ENCODE measurements at places on chromosomes 6 and 20.
A peak's percentile ranks its signal among the peaks of the same experiment; 100 is the strongest.

GRCh38 chr6:121932076-121932991, 467.1 kb upstream of the HSF2 start:
- DNase-seq: no peak

DNA sequence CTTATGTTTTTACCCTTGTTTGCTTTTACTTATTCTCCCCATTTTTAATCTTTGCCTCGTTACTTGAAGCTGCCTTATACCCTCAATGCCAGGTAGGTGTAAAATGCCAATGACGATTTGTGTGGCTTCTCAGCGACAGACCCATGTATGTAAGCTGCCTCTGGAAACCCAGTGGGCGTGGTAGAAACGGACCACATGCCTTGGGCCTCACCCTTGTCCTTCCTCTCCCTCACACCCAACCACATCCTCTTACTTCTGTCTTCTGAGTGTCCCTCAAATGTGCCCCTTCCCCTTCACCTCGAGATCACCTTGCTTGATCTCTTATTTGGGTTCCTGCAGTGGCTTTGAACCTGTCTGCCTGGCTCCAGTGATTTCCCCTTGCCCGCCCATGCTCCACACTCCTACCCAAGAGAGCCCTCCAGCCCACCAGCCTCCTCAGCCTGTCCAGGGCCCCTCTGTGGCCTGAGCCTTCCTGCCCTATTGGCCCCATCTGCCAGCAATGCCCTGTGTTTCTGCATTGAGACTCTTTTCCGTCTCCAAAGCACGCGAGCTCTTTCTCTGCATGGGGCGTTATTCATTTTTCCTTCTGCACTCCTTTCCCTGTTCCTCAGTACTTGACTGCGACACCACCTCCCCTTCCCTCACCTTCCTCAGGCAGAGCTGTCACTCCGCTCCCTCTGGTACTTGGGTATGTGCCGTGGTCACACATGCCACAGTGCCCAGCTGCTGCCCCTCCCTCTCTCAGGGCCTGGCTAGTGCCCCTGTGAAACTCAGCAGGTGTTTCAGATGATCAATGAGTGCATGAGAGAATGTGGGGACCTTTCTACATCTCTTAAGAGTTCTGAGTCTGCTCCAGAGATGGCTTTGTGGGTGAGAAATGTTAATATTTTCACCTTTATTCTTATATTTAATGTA, 115.4 kb downstream of the SLX4IP start:
- DNase-seq: peak; percentile 10

DNA sequence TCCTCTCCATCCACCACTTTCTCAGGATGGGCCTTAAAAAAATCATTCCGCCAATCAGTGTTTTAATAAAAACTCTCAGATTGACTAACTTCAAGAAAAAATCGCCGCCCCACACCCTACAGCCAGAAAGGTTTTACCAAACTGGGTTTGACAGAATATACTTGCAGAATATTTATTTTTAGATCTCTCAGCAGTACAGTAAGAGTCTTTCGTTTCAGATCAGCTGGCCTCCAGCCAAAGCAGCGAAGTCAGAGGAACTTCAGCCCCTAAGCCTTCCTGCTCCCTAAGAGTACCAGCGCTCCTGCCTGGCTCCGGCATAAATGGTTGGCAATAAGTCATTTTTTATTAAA, 24.7 kb downstream of the TBC1D7 start:
- peak; percentile 38 for DNase-seq

DNA sequence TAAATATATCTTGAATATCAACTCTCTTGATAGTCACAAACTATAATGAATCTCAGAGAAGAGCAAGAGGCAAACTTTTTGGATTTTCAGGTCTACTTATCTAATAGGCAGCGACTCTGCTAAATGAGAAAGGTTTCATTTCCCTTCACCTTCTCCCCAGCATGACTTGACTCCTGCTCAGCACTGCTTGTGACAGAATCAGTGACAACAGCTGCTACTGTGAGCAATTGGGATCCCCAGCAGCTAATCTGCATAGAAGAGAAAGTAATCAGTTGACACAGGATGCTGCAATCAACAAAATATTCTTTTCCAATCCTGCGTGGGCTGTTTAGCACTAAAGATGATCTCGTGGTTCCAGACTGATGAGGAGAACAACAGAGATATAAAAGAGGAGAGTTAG, 205.5 kb downstream of the MMUT start:
- DNase-seq: no peak

DNA sequence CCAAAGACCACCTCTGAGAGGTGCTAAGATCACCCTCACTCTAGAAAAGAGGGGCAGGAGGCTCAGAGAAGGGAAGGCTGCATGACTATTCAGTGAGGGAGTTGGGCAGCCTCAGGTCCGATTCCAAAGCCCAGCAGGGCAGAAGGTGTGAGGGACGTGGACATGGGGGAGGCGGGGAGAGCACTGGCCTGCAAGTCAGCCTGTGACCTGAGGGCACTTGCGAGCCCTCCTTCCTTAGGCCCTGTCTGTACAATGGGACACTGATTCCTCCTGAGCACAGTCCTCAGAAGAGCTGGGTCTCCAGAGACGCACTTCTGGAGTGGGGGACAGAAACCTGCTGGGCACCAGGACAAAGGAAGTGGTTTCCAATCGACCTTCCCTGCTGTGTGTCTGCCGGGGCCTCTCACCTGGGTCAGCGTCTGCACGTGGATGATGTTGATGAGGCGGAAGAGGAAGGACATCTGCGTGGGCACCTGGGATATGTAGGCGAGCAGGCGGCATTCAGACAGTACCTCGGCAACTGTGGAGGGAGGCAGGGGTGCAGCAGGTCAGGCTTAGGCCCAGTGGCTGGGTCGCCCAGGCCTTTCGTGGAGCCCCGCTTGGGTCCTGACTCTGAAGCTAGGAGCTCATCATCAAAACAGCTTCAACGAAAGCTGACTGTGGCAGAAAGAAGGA, 48.5 kb downstream of the MYH7B start:
- no peak for DNase-seq

GRCh38 chr6:20909621-20910020, 375.4 kb downstream of the CDKAL1 start:
- DNase-seq: no peak

- DNase-seq: no peak
Measured at GRCh38 chr20:62785393-62785792, 10.9 kb upstream of the MRGBP start.
